Activated T-cell treated with anti-CD3 and anti-CD28 coated beads, Interleukin-2, amount 50 U/mL, for 24 hours (primary cell): ENCODE measurements at places on chromosomes 2 and 18.

DNA sequence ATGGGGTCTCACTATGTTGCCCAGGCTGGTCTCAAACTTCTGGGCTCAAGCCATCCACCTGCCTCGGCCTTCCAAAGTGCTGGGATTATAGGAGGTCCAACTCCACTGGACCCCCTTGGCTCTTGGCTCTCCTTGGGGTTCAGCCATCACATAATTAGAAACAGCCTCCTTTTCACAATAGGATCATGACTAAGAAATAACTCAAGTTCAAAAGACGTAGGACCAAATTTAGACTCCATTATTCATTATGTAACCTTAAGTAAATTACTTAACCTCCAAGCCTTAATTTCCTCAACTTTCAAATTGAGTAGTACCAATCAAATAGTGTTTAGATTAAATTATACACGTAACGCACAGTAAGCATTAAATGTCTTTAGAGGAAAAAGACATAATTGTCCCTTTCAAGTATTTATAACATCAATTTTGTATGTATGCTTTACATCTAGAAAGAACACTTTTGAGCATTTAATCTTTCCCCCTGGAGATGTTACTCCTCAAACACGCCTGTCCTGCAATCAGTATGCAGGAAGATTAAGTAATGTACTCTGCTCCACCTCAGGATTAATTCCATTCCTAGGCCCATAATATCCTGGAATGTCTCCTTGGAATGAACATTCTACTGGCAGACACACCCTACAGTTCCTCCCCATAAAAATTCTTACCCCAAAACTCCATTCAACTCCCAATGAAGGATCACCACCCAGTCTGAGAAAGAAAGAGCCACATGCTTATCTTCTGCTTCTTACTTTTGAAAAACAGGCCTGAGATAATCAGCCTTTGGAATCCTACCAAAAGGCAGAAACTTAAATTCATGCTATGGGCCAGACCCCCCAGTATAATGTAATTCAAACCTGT, 49.1 kb downstream of the COBLL1 start:
- no peak for DNase-seq

DNA sequence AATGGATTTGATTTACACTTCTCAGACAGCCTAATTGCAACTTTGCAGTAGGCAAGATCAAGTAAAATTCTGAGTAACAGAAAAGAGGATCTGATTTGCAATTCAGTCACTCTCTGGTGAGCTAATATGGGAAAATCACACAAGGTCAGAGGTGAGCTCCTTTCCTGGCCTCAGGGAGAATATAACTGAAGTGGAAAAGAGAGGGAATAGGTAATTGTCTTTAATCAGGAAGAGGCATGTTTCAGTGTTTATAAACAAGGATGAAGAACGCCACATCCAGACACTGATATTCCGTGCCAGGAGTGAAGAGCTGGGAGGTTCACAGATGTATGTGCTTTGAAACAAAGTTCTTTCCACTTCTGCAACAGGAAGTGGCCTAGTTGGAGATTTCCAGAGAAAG, 127.1 kb downstream of the ETAA1 start:
- DNase-seq = no peak

DNA sequence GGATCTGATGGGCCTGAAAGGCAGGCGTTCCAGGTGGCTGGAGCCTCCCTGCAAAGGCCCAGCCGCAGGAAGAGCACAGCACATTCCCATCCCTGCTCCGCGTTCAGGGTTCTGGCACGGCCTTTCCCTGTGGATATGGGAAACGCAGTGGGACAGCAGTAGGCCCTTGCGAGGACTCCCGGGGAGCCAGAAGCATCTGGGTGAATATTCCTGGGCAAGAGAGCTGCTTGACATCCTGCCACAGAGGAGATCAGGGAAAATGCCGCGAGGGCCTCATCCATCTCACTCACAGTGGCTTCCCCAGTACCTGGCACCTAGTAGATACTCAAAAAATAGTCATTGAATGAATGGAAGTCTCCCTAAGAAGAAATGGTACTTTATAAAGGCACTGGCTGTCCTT, 3.1 kb upstream of the ADCY3 start:
- DNase-seq = no peak

DNA sequence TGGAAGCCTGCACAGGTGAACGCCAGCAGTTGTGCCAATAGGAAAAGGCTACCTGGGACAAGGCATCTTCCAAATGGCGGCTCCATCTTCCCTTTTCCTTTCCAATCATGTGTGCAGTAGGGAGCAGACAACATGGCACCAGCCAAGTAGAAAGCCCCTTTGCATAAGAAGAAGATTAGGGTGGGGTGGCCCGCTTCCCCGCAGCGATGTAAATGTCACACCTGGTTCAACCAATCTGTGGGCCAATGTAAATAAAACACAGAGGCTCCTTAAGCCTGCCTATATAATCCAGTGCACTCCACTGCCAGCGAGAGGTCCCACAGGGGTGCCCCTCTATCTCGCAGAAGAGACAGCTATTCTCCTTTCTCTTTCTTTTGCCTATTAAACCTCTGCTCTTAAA, 468.4 kb upstream of the CRIM1 start:
- no peak for DNase-seq

GRCh38 chr2:145161656-145162055, 641.7 kb upstream of the ZEB2 start:
- DNase-seq = no peak

DNA sequence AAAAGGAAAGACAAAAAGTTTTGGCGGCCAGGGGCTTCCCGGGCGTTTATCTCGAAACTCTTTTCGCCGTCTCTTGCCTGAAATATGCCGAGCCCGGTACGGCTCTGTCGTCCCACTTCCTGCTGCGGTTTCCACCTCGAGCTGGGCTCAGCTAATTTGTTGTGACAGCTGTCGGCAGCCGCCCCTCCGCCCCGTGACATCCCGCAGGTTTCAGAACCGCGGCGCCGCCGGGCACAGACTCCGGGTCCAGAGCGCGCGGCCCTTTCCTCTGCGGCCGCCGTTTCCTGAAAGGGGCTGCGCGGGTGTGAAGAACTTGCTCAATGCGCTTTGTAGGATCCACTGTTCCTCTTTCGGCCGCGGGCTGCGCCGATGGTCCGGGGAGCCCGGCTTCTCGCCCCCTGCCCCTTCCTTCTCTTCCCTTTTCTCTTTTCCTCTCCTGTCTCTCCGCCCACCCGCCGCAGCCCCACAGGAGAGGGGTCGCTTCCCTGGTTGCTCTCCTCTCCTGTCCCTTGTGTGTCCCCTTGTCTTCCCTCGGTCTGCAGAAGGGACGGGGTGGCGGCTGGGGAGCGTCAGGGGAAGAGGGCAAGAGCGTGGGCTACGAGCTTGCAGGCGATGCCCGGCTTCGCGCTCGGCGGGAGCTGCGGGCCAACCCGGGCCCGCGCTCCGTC, 648 bp downstream of the ARID5A start:
- DNase-seq = peak; percentile 87

- no peak for DNase-seq
Observed at GRCh38 chr2:28340312-28341202, 52.1 kb upstream of the FOSL2 start.

GRCh38 chr2:134411279-134411827, 157.5 kb downstream of the MGAT5 start:
- DNase-seq = no peak

GRCh38 chr2:102101849-102102635, 40.5 kb upstream of the IL1R1 start:
- no peak for DNase-seq

- no peak for DNase-seq
Observed at GRCh38 chr2:240663546-240664190, 19.0 kb downstream of the AQP12B start.

- DNase-seq = no peak
Observed at GRCh38 chr2:144668493-144669110, 148.7 kb upstream of the ZEB2 start.

- no peak for DNase-seq
Observed at GRCh38 chr2:240341064-240341463, 94.4 kb upstream of the GPC1 start.

- no peak for DNase-seq
Observed at GRCh38 chr18:3283253-3283863, 21.4 kb downstream of the MYL12B start.

DNA sequence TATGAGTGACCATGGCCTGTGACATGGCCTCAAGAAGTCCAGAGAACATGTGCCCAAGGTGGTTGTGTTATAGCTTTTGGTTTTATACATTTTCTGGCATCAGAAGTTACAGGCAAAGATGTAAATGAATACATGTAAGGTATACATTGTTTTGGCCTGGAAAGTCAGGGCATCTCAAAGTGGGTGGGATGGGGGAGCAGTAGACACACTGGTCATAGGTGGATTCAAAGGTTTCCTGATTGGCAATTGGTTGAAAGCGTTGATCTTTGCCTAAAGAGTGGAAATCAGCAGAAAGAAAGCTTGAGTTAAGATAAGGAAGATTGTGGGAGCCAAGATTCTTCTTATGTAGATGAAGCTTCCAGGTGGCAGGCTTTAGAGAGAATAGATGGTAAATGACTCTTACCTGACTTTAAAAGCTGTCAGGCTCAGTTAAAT, 62.1 kb upstream of the DYNAP start:
- DNase-seq = no peak

DNA sequence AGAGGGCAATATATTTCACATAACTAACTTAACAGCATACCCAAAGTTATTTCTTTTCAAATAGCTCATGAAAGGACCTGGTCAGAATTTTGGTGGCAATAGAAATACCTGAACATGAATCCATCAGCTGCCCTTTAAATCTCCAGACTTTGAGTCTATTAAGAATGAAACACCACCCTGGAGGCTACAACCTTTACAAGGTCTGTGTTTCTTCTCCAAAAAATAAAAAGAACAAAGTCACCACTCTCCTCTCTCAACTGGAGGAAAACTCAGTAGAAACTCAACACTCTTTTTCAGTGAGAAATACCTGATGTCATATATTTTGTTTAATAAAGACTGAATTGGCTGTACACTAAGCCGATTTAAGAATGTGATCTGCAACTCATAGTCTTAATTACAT, 204.3 kb downstream of the AGPS start:
- DNase-seq = no peak

GRCh38 chr2:105744909-105745853, at the start of gene NCK2:
TSS of gene NCK2 (plus strand) at chr2:105744912. CDS start at chr2:105855064, 110,152 bp downstream.
- DNase-seq = peak; percentile 67

GRCh38 chr18:73653251-73653650, 494.4 kb downstream of the FBXO15 start:
- DNase-seq = no peak

- no peak for DNase-seq
Observed at GRCh38 chr2:47307066-47307465, 95.9 kb upstream of the MSH2 start.

- DNase-seq = no peak
Observed at GRCh38 chr2:121309801-121310200, 24.8 kb upstream of the TFCP2L1 start.

- no peak for DNase-seq
Observed at GRCh38 chr18:41681138-41681880, 273.7 kb upstream of the PIK3C3 start.

GRCh38 chr2:85783796-85784195, 30.0 kb downstream of the ATOH8 start:
- no peak for DNase-seq

DNA sequence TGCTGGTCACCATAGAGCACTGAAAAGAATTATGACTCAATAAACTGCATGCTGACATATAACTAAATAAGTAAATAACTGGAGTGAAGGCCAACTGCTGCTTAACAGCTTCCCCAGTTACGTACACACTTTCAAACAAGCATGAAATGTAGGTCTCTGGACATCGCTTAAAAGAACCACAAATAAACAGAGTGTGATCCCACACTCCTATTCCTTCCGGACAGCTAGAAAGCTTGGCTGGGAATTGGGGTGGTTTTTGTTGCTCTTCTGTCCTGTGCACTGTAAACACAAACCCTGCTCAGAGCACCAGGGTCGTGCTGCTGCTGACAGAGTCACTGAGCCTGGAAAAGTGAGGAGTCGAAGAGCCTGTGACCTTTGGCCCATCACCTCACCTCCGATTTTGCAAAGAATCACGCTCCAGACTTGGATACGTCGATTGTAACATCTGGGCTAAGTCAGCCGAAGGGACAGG, 162.7 kb upstream of the NT5C1B start:
- DNase-seq = no peak

- no peak for DNase-seq
Observed at GRCh38 chr2:179096090-179096489, 46.2 kb upstream of the CCDC141 start.

GRCh38 chr2:129880309-129880708, 99.2 kb upstream of the RAB6C start:
- no peak for DNase-seq

- DNase-seq = no peak
Observed at GRCh38 chr18:50606609-50607008, 46.7 kb downstream of the MAPK4 start.

- DNase-seq = peak; percentile 2
Observed at GRCh38 chr2:238943338-238944067, 95.6 kb downstream of the TWIST2 start.

DNA sequence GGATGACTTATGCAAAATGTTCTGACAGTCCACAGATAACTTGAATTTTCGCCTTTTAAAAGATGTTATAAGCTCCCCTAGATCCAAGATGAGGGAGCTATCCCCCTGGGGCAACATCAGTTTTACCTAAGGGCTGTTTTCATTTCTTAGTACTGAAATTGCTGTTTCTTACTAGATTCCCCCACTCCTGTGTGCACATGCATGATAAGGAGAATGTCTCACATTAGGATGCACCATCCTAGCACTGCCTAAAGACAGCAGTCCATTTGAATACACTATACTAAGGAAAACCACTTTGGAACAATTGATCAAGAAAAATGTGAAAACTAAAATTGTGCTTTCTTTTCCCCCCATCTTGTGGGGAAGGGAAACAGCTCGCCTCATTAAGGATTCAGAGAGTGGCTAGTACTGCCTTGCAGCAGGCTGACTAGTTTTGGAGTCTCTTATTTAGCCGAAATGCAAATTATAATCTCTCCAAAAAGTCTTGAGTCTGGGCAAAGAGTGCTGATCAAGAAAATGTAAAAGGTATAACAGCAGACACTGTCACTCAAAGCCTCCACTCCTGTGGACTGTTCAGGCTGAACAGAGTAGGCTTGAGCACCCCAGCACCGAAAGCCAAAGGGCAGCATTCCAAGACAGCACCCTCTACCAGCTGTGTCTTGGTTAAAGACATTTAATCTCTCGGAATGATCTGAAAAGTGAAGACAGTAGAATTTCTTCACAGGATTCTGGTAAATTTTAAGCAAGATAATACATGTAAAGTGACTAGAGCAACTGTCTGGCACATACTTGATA, 65.0 kb downstream of the ZNF385B start:
- DNase-seq = no peak

DNA sequence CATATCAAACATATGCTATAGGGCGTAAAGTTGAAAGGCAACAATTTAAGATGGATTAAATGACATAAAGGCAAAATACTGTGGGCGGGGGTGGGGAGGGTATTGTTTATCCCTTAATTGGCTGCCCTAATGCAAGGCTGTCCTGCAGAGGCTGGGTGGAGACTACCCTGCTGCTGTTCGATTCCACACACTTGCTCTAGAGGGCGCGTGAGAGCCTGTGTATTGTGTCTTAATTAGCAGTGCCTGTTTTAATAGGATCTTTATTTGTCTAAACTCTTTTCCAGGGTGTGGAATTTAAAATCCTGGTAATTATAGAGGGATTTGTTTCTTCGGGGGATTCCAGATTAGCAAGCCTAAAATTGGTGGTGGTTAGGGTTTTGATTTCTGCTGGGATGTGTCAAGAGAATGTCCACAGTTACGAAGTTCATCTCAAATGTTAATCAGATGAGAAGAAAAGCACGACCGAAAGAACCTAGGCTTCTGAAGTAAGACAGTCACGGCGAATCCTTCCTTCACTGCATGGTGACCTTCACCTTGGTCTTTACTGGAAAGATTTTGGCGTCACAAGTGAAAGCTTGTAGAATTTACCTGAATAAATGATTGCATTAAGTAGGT, 103.5 kb upstream of the MAP3K20 start:
- peak; percentile 52 for DNase-seq

GRCh38 chr18:28718696-28719095, 541.8 kb upstream of the CDH2 start:
- no peak for DNase-seq
